ENCODE measurements at places on chromosomes 2 and 18.

DNA sequence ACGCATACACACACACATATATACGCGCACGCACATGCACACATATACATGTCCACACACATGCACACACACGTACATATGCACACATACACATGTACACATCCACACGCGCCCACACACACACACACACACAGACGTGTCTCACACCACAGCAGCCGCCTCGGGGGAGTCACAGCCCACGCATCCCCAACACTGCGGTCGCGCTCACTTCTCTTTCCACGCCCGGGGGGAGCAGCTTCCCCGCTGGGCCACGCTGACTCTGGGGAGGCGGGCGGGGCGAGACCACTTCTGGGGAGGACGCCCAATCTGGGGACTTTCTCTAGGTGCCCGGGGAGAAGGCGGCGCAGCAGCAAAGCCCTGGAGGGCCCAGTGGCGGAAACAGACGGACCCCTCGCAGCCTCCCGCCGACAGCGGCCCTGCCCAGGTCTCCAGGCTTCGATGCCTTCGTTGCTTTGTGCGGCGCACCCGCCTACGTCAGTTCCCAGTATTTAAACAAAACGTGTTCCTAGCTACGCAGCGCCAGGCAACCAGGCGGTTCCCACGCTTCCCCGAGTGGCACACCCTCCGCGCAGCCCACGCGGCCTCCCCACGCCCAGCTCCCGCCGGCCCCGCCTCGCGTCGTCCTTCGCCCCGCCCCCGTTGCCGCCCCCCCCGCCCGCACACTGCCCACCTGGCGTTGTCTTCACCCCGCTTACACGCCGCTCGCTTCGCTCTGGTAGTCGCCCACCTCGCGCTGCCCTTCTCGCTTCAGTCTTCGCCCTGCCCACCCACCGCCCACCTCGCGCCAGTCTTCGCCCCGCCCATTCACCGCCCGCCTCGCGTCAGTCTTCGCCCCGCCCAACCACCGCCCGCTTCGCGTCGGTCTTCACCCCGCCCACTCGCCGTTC, 810 bp upstream of the RBFA start:
- no peak for DNase-seq

GRCh38 chr2:239994086-239994485, 31.1 kb downstream of the NDUFA10 start:
- DNase-seq, result no peak

DNA sequence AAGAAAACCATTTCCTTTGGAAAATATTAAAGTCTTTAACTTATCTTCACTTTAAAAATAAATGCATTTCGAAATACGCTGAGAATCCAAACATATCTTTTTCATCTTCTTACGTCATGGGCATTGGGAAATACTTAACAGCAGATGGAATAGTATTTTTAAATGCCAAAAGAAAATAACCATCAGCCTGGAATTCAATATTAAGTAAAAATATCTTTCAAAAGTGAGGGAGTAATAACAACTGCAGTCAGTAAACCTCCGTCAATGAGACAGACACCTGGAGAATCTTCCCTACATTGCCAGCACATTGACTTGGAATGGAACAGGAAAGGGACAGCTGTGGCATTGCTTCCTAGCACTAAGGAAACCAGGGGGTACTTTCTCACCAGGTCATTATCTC, 290.4 kb upstream of the TNP1 start:
- no peak for DNase-seq

- DNase-seq, result no peak
Observed at GRCh38 chr2:10124538-10125045, 2.1 kb downstream of the RRM2 start.

- no peak for DNase-seq
Observed at GRCh38 chr18:45713239-45713638, 10.7 kb upstream of the SLC14A1 start.

DNA sequence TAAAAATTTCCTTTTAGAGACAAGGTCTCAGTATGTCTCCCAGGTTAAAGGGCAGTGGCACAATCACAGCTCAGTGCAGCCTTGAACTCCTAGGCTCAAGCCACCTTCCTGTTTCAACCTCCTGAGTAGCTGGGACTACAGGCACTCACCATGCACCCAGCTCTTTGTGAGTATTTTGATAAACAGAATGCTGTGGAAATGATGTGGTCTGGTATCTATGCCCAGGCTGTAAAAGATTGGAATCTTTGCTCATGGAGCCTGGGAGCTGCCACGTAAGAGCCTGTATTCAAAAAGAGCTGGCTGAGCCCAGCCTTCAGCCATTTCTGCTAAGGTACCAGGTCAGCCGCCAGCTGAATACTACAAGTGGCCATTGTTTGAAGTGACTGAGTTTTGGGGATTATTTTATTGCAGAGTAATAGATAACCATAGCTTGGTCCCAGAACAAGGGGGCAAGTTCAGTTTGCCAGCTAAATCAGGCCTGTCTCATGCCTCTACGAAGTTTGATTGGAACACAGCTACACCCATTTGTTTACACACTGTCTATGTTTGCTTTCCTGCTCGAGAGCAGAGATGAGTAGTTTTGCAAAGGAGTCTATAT, 21.3 kb upstream of the ARL5A start:
- DNase-seq, result no peak

DNA sequence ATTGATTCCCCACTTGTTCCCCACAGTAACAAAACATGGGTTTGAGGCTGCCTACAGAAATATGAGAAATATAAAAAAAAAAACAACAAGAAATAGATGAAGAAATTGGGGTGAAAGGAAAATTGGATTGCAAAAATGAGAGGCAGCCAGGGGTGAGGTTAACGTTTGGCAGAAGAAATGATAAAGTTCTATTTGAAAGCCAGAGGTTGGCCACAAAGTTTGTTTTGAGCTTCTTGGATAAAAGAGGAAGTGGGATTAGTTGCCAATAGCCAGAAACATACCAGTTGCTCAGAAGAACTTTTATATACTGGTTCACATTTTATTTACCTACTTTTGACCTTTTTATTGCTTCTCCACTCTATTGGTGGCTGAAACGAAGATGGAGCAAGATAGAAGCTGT, 67.5 kb downstream of the FASTKD2 start:
- no peak for DNase-seq

GRCh38 chr2:231286964-231287363, 88.5 kb downstream of the ARMC9 start:
- no peak for DNase-seq

DNA sequence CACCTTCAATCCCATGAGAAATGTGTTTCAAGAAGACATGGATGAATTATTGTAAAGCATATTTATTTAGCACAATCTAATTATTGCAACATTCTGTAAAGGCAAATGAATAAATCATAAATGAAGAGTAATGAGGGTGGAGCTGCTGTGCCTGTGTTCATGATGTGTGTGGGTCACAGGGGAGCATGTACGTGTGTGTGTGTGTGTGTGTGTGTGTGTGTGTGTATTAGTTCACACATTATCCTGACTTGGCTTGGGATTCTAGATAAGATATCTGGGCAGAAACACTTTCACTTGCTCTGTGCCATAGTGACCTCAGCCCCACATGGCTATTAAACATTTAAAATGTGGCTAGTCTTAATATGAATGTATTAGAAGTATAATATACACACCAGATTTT, 361.8 kb downstream of the ALK start:
- DNase-seq, result no peak

GRCh38 chr2:175074478-175074877, 69.3 kb upstream of the CHN1 start:
- no peak for DNase-seq

- DNase-seq, result peak; percentile 59
Observed at GRCh38 chr18:51342815-51343214, 145.3 kb upstream of the MEX3C start.

GRCh38 chr2:28360718-28361293, 31.9 kb upstream of the FOSL2 start:
- DNase-seq, result peak; percentile 87

- DNase-seq, result no peak
Observed at GRCh38 chr2:146251328-146251727, 1593.5 kb upstream of the ACVR2A start.

GRCh38 chr2:216294305-216294704, 78.0 kb downstream of the MARCHF4 start:
- no peak for DNase-seq

- DNase-seq, result no peak
Observed at GRCh38 chr2:19532547-19533196, 174.2 kb upstream of the OSR1 start.

GRCh38 chr2:141362311-141362710, 768.5 kb downstream of the LRP1B start:
- DNase-seq, result no peak

DNA sequence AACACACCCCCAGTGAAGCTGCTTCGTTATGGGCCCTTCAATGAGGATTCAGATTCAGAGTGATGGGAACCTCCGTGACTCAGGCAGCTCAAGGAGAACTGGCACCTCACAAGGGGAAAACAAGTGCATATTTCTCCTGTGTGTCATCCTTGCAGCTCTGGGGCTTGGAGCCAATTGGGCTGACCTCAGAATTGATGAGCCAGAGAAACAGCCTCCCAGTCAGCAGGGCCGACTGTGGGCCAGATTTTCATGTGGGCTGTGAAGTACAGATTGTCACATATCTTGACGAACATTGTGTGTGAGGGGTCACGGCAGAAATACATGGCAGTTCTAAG, 189.6 kb upstream of the SP5 start:
- DNase-seq, result peak; percentile 88

- no peak for DNase-seq
Observed at GRCh38 chr2:223674998-223675609, 72.9 kb upstream of the SCG2 start.

GRCh38 chr2:151817929-151818328, 10.3 kb downstream of the ARL5A start:
- DNase-seq, result no peak

GRCh38 chr2:236376566-236377244, 112.5 kb upstream of the ASB18 start:
- DNase-seq, result no peak

DNA sequence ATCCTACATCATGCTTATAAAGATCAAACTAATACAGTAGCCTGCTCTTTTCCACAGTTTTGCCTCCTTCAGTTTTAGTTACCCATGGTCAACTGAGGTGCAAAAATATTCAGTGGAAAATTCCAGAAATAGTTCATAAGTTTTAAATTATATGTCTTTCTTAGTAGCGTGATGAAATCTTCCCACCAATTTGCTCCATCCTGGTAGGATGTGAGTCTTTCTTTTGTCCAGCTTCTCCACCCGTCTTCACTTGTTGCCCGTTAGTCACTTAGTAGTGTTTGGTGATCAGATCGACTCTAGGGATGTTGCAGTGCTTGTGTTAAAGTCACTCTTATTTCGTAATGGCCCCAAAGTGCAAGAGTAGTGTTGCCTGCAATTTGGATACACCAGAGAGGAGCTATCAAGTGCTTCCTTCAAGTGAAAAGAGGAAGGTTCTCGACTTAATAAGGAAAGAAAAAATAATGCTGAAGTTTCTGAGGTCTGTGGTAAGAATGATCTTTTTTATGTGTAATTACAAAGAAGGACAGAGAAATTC, 57.0 kb downstream of the CEP192 start:
- no peak for DNase-seq

DNA sequence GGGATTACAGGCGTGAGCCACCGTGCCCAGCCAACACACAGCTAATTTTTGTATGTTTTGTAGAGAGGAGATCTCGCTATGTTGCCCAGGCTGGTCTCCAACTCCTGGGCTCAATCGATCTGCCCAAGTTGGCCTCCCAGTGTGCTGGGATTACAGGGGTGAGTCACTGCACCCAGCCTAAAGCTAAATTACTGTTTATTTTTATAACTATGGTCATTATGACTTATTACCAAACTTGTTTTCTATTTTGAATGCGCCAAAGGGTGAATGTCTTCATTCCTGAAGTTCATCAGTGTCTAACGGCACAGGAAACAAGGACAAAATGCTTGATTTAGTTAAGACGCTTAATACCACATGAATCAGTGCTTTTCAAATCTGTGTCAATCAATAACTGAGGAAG, 38.9 kb upstream of the GREB1L start:
- DNase-seq, result no peak
